ENCODE measurements at places on chromosomes 1 and 21. TPM values are rescaled to one million over a fixed set of nuclear protein-coding genes. Genes with fewer than 3 reads are reported as not detected.

DNA sequence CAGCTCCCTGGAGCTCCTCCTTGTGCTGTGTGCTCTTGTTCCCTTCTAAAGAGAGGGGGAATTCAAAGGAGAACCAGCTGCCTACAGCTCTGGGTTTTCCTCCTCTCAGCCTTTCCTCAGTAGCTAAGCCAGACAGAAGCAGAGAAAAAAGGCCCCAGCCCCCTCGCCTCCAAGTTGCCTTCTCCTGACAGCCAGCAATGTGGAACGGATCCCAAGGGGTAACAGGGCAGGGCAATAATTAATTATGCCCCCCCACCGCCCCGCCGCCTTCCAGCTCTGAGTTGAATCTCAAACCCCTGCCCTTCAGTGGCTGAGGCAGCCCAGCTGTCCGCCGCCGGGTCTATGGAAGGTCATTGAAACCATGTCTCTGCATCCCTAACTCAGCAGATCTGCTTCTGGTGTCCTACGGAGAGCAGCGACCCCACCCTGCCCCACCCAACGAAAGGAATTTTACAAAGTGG, 69.0 kb upstream of the GOLT1A start:
- DNase-seq: no peak

- no peak for DNase-seq
These were observed 6.7 kb downstream of the CITED4 start for GRCh38 chr1:40855513-40855912.

GRCh38 chr21:15772654-15773053, 42.9 kb downstream of the USP25 start:
- no peak for DNase-seq

GRCh38 chr1:243735457-243735856, 114.6 kb downstream of the AKT3 start:
- DNase-seq: no peak

Gene UCK2
- 91.2 TPM for total RNA-seq

DNA sequence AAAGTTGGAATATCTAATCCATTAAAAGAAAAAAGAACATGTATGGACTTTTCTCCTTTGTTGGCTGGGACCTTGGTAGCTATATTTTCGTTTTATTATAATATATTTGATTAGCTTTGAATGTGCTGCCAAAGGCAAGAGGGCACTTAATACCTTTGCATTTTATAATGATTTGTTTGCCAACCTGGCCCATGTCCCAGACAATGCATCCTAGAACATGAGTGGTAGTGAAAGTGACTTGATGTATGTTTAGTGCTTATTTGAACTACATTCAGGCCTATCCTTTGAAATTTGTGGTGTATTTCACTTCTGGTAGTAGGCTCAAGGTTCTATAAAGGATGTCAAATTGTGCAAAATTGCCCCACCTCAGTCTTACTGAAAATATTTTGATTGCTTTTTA, 25.9 kb downstream of the CACHD1 start:
- no peak for DNase-seq

GRCh38 chr1:206114692-206115640, 2.2 kb downstream of the AVPR1B start:
- no peak for DNase-seq

GRCh38 chr1:48526008-48526710, 54.2 kb upstream of the SPATA6 start:
- no peak for DNase-seq

Gene NUDT4B
- 0.59 TPM for total RNA-seq

Gene LCE1D
- not detected for total RNA-seq

DNA sequence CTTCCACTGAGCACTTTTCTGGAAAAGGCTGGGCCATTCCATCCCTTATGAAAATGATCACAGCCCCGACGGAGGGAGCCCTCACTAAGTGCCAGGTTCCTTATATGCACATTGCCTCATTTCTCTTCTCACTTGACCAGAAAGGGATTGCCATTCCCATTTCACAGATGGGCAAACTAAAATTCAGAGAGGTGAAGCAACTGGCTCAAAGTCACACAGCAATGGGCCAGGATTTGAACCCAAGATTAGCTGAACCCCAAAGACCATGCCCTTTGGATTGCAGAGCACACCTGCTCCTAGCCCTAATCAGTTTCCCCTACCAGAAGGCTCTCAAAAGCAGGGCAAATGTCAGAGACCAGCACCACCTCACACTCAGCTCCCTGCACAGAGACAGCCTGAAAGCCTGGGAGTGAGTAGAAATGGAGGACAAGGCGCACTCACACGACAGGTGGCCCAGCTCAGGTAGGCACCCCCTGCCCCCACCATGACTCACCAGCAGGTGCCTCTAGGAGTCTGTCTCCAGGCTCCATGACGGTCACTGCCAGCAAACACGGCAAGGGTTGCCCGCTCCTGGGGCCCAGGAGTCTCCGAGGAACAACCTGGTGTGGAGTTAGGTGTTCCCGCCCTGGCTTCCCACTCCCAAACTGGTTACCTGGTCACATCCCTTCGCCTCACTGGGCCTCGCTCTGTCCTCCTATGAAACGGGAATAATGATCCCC, 21.7 kb downstream of the SDC3 start:
- no peak for DNase-seq

Gene PCP4L1
- not detected for total RNA-seq

DNA sequence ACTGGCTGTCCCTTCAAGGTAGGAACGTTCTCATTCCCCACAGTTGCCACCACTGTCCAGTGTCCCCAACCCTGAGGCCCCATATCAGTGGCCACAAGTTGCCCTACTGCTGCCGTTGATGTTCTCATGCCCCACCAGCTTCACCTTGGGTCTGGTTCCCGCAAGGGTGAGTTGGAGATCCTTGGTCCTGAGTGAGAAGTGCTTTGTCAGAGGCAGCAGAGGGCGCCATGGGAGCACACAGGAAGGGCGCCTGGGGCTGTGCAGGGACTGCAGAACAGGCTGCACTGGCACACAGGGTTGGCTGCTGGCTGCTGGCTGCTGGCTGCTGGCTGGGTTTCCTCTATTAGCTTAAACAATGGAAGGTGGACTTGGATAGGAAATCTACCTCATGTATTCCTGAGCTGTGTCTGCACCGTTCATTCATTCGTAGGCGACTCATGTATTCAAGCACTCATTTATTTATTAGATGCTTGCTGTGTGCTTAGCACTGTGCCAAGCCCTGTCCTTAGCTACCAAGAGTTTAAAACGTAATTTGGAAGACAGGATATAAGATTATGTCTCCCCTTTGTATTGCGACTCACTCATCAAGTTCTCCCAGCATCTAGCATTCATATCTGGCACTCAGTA, 2.1 kb upstream of the S100A9 start:
- no peak for DNase-seq

GRCh38 chr1:115296981-115297380, 41.1 kb downstream of the NGF start:
- DNase-seq: no peak

Gene PDE4B
- 0.26 TPM for total RNA-seq

- no peak for DNase-seq
These were observed 20.0 kb downstream of the PHLDA3 start for GRCh38 chr1:201448990-201449389.

DNA sequence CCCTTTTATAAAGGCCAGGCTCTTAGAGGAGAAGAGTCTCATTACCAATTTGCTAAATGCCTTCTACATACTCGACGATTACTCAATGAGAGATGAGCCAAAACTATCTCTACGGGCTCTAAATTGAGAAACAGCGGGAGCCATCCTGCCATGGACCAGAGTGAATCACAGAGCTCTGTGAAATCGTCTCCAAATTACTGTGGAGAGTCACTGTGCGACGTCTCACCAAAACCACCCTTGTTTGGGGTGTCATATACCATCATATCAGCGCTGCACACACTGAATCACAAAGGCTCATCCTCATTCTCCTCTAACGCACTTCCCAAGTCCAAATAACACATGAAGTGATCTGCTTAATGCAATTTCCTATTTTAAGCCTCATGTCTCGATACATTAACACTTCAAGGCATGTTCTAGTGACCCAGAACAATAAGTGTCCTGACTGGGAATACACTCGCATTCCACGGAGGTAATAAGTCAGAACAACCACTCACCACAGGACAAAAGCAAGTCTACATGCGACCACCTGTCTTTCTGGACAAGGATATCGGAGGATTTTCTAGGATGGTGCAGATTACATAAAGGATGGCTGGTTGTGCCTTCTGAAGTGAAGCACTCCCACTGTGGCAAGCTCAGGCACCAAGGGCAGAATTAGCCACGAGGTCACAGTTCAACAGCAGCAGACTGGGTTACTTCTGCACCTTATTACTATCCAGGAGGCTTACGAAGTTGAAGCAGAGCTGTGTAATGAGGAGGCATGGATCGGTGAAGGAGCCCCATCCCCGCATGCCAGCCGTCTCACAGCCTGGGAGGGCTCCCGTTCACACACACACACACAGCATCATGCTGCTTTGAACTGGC, 44.3 kb downstream of the NID1 start:
- no peak for DNase-seq

Gene TFAP2E
- 3.2 TPM for total RNA-seq

GRCh38 chr1:166029196-166029945, 137.4 kb downstream of the FAM78B start:
- DNase-seq: no peak

Gene KDF1
- total RNA-seq: 3.2 TPM

Gene OLFML2B
- 1.5 TPM for total RNA-seq

DNA sequence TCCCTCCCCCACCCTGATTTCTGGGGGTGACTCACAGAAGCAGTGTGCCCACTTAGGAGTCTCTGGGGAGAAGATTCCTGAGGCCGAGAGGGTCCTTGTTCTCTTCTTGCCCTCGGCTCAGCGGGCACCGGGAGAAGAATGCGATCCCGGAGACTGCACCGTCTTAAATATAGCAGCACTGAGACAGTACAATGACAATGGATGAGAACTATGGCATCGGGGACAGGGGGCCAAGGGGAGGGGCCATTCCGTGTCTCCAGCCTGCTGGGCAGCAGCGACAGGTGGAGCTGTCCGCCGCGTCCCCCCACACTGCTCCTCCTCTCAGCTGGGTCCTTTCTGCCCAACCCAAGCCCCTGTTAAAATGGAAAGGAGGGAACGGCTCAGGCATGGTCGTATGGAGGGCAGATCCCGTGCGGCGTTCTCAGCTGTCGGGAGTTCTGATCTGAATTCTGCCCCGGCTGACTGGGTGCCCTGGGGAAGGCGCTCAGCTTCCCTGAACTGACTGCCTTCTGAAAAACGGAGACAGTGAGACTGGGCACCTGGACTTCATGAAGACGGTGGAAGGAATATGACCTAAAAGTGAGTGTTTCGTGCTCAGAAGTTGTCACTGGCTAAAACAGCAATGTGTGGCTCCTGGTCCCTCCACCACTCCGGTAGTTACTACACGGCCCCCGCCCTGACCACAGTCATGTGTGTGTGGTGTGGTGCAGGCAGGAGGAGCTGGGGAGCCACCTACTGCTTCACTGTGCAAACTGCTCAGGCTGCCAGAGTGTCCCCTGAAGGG, at the start of gene MYOM3:
TSS of gene MYOM3 (minus strand) at position 140 of the 784 bp plus-strand sequence. CDS start 3,499 bp downstream, outside the sequence.
- DNase-seq: peak; percentile 33

GRCh38 chr1:58057826-58058225, 488.7 kb downstream of the OMA1 start:
- DNase-seq: no peak

DNA sequence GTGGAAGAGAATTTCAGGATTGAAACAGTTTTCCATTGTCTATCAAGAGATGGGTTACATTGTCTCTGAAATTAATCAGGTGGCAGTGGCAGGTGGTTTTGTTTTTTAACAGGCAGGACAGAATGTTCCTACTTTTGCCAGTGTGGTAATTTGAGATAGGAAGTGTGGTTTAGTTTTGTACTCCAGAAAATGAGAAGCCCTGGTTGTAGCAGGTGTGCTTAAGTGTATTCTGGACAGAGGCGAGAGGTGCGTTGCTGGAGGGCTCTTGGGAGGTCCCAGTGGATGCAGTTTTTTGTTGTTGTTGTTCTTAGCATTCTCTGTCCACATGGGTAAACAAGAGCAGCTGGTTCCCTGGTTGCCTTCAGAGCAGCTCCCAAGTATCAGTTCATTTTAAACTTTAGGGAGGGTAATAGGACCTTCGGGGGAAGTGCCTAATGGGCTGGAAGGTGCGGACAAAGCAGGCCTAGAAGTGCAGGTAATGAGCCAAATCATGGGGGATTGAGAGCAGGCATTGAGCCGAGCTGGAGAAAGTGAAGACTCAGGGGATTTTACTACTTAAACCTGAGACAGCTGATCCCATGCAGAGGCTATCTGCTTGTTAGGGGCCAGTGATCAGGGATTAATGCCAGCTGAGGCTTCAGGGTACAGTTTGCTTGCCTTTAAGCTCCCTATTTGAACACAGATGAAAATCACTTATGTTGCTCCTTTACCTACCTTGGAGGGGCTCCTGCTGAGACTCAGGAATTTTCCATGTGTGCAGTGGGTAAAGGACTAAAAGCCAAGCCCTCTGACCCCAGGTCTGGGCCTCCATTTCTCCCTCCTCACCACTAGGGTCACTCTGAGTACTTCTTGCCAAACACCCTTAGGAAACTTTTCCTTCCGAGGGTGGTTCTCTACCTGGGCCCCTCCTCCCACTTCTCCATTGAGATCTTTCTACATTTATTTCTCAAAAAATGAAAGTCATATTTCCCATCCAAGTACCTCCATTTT, 6.1 kb downstream of the PFKFB2 start:
- DNase-seq: no peak

Gene UMODL1
- 0.18 TPM for total RNA-seq

GRCh38 chr1:53542551-53542950, 83.4 kb downstream of the DMRTB1 start:
- no peak for DNase-seq

DNA sequence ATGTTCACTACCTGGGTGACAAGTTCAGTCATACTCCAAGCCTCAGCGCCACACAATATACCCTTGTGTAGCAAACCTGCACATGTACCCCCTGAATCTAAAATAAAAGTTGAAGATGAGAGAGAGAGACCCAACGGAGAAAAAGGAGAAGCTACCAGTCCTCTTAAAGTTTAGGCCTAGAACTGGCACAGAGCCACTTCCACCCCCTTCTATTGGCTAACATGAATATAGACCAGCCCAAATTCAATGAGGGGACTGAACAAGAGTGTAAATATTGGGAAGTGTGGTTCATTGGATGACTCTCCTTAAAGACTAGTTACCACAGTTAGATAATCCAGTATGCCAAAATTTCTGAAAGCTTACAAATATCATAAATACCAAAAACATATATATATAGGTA, 139.9 kb upstream of the ATP1B1 start:
- DNase-seq: no peak

GRCh38 chr1:175338387-175339135, 146.0 kb upstream of the KIAA0040 start:
- no peak for DNase-seq

Gene C1orf87
- total RNA-seq: not detected

GRCh38 chr1:243739335-243740003, 110.6 kb downstream of the AKT3 start:
- no peak for DNase-seq

DNA sequence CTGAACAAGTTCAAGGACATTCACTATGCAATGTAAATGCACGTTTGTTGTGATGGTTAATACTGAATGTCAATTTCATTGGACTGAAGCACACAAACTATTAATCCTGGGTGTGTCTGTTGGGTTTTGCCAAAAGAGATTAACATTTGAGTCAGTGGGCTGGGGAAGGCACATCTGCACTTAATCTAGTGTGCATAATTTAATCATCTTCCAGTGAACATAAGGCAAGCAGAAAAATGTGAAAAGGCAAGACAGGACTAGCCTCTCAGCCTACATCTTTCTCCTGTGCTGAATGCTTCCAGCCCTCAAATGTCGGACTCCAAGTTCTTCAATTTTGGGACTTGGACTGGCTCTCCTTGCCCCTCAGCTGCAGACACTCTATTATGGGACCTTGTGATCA, 40.1 kb downstream of the PRPF38A start:
- DNase-seq: no peak

Gene CHI3L1
- total RNA-seq: 0.10 TPM

GRCh38 chr21:25329227-25329825, 278.0 kb downstream of the MRPL39 start:
- no peak for DNase-seq
